ENCODE measurements at places on chromosomes 5 and 9.

- no peak for DNase-seq
These were observed 38.7 kb downstream of the LARP1 start for GRCh38 chr5:154793599-154794524.

DNA sequence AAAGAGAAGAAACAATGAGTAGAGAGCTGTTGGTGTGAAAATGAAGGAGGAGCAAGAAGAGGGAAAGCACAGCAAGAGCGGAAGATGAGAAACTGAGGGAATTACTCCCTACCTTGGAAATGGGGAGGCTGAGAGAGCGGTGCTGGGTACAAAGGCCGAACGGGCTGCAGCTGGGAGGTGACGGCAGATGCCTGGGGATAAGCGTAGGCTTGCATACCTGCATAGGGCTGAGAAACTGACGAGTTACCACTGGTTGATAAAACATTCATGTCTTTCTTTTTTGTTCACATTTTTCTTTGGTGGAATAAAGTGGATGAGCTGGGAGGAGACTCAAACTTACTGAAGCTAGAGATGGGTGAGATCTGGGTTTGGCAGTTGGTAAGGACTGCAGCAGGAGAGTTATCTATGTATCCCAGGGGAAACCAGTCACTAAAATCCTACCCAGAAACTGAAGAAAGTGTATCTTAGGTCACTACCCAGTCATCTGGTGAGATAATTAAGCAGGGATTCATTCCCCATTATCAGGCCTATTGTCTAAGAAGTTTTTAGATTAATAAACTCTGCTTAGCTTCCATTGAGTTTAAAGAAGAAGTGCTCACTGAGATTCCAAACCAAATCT, 34.8 kb downstream of the FKBP15 start:
- DNase-seq = no peak

DNA sequence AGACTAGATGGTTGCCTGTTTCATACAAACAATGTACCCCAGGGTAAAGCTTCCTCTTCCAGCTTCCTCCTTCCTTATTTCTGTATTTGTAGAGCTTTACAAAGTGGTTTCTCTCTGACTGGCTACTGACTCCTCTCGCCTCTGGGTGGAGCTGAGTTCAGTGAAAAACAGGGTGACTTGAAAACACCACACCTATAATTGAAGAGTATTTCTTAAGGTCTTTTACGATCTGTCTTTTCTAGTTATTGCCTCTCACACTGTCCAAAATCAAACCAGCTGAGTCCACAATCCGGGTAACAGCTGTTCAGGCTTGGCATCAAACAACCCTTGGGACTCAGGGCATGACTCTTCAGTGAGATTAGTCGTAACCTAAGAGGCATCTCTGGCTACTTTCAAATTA, 200.4 kb downstream of the ARRDC3 start:
- peak; percentile 14 for DNase-seq

DNA sequence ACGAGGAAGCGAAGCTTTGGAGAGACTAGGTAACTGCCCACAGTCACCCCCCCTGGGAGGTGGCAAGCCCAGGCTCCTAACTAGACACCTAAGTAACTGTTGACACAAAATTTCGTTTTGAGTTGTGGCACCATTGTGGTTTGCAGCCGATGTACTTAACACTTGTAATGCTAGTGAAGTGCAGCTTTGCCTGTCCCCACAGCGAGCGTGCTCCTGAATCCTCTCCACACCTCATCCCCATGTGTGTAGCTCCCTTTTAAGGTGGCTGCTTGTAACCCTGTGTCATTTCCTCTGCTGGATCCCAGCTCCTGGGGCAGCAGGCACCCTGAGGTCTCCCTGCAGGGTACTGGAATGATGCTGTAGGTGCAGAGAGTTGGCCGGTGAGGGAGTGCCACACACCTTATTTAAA, 114.9 kb downstream of the TRIO start:
- no peak for DNase-seq

DNA sequence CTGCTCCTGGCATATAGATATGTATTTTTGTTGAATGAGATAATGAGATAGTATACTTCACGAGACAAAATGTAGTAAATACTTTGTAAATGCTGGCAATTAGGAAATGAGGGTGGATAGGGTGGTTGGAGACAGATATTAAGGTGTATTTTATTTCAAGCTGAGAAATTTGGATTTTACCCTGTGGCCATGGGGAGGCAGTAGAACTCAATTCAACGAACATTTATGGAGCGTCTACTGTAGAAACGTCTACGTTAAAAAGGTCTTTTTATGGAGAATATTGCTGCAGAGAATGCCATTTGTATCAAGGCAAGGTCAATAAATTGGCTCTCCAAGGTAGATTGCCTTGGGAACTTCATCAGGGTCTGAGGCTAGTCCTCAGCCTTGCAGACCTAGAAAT, 21.5 kb upstream of the RALGPS1 start:
- DNase-seq = no peak

DNA sequence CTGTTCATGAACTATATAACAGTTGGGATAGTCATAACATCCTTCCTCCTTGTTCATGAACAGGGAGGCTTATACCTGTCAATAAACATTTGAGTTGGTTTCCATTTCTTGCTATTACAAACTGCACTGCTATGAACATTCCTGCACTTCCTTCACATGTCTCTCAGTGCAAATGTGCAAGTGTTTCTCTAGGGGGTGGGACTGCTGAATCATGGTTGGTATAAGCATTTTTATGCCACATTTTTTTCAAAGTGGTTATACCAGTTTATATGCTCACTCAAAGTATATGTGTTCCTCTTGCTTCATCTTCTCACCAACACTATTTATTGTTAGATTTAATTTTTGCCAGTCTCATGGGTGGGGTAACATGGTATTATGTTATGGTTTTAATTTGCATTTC, 25.8 kb upstream of the TPD52L3 start:
- DNase-seq = no peak

DNA sequence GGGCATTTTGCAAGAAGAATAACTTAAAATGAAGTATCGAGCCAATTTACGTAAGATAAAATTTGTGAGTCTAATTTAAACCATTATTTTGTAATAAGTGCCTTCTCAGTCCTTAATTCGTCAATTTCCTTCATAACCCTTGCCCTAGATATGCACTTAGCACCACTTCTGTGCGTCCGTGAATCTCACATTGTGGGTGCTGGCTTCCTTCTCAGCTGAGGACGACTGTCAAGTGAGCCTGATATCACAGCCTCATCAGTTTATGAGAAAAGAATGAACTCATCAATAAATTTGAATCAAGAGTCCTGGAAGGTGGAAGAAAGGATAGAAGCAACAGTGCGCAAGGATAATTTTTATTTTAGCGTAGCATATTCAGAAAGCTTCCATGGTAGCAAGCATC, 64.5 kb downstream of the MARCHF11 start:
- DNase-seq = no peak

GRCh38 chr9:37036776-37037502, 2.9 kb upstream of the PAX5 start:
- peak; percentile 50 for DNase-seq

DNA sequence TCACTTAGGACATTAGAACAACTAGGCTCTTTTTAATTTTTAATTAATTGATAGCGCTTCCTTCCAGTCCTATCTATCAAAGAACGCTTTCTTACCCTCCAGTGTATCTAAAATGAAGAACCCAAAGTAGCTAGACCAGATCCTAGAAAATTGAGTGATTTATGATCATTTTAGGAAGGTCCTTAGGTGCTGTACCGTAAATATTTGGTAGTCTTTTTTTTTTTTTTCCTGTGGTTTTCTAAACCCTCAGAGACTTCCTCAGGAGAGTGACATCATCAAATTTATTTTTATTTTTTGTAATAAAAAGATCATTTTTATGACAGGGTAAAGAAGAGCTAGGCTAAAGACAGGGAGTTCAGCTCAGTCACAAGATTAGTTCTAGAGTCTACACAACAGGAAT, 197.4 kb downstream of the WDR70 start:
- no peak for DNase-seq

DNA sequence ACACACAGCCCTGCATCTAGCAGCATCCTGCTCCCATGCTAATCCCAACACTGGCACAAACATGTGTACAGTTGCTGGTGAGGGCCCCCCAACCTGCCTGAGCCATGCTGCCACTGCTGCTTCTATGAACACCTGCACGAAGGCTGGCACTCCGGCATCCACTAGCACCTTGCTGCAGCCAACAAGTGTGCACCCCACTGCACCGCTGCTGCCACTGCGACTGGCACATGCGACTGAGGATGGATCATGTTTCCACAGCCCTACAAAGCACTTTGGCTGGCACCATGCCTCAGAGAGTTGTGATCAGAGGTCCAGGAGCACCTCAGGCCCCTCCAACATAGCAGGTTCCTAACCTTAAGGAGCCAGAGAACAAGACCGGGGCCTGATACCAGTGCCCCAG, 7.8 kb upstream of the PDCD1LG2 start:
- DNase-seq = no peak

DNA sequence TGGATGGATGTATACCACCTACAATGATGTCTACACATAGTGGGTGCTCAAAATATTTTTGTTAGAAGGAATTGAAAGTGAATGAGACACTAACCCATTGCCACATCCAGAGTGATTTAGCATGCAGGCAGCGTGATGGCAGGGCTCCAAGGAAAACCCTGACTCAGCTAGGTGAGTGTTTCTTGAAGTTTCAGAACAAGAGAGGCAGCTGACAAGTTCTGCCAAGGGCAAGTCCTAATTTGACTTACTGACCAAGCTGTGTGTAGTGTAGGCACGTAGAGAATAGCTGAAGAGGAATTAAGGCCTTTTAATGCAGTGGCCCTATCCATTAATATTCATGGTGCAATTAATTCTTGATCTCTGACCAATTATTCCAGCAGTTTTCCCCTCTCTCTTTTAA, 107.8 kb upstream of the ATP10B start:
- no peak for DNase-seq

- no peak for DNase-seq
These were observed 27.7 kb upstream of the SCGB3A1 start for GRCh38 chr5:180618829-180619562.

DNA sequence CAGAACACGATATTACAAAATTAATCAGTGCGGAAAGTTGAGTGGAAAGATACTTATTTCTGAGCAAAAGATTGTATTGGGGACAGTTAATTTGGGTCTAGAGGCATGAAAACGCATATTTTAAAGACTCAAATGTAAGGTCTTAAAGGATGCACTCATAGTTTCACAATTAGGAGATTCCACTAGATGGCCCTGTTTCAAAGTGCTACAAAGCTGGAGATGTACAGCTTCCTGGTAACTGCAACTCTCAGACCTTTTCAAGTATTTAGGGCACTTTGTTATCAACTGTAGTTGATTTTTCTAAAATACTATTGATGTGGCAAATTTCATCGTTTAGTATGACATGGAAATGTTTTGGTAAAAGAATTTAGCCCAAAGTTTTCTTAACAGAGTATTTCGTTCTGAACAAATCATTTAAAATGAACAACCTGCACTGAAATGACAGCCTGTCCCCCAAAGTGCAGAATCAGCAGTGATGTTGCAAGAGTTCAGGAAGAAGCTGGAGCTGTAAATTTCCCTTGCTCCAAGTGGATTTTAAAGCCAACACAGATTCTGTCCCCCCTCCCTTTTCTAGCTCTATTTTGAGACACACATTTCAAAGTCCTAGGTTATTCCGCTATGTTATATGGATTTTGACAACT, 16.2 kb upstream of the NDUFB6 start:
- peak; percentile 15 for DNase-seq

GRCh38 chr9:79263628-79264027, 308.1 kb upstream of the TLE4 start:
- DNase-seq = no peak

DNA sequence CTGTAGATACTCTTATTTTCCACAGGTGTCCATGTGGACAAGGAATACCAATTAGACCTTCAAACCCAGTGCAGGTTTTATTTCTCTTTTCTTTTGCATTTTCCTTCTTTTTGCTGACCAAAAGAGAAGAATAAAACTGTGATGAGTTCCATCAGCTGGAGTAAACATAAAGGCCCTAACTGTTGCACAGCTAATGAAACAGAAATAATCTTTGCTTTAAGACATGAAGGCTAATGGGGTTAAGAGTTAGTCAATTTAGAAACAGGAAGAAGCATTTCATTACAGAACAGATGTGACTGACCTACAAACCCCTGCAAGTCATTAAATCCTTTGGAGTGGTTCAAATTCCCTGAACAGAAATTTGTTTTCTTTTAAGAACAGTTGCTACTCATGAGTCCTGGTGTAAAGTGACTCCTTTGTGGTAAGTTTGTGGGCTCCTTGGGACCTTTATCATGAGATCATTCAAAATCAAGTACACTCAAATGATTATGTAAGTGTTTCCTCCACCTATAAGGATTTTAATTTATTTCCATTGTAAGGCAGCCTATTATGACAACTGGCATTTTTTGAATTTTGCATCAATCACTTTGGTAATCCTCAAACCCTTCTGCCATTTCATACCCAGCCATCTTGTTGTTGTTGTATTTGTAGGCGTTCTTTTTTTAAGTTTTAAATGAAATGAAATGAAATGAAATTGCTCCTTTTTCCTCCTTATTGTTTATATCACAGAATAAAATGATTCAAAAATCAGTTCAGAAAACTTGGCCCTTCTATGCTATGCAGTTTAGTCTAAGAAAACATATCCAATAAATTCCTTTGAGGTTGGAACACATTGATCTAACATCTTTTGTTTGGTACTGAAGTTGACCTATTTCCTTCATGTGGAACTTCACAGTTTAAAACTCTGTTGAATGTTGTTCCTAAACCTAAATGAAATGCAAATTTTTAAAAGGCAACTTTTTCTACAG, 1.3 kb downstream of the MINAR2 start:
- no peak for DNase-seq

DNA sequence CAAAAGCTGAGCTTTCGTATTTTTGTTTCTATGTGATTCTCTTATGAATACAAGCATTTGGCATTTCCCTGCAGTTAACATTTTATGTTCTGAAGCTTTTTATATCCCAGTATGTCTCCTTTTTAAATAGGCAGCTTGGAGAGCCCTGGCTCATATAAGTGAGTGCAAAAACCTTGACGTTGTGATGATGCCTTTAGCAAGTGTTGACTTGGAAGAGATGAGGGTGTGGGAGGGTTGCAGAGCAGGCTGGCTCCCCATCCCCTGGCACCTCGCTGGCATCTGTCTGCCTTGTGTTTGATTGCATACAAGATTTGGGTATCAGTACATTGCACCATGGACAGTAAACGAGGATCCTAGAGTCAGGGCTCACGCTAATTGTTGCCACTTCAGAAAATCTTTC, 42.1 kb upstream of the DIRAS2 start:
- DNase-seq = no peak

DNA sequence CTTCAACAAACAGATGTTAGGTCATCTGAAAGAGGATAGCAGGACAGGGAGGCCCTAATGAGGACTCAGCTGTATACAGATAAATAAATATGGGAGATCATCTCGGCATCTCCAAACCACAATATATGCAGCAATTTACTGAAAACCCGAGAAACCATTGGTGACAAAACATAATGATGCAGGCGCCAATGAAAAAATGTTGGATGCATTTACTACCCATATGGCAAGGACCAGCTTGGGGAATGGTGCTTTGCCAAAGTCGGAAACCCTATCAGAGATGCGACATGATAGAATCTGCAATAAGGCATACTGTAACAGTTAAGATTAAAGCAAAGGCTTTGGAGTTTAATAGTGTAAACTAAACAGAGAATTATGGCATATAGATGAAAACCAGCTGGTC, 92.0 kb downstream of the SNCAIP start:
- no peak for DNase-seq

Data from CD4-positive, alpha-beta T cell treated with Interleukin-4 for 1 hour (primary cell).